Foreskin keratinocyte (primary cell): ENCODE measurements at places on chromosomes 7 and 10. TPM values are rescaled to one million over a fixed set of nuclear protein-coding genes. Genes with fewer than 3 reads are reported as not detected.

CNPY1 gene
- not detected in 2 replicates for polyA plus RNA-seq

DNA sequence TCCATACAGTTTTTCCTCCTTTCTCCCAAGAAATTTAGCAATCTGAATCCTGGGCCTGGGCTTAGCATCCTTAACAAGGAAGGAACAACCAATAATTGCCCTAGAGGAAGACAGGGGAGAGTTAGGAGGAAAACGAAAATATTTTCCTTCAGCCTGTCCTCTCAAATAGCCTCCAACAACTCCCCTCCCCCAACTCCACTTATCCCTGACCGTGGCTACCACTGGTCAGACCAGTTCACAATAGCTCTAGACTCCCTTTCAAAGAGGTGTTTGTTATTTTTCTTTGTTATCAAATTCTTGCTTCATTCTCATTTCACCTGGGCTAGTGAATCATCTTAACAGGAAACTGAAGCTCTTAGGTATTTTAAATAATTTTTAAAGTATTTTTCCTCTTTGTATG, 114.1 kb downstream of the CPED1 start:
- DNase-seq: peak; percentile 29

GRCh38 chr10:63474488-63474887, 8.7 kb upstream of the JMJD1C start:
- DNase-seq: no peak

- DNase-seq: no peak
Measured at GRCh38 chr10:114911052-114911711, 26.8 kb upstream of the TRUB1 start.

SLC25A40 gene
- 3.4 and 4.5 TPM in 2 replicates for polyA plus RNA-seq

GRCh38 chr10:58157076-58157766, 110.5 kb downstream of the IPMK start:
- DNase-seq: peak; percentile 88

GRCh38 chr10:75487087-75487754, 55.8 kb downstream of the LRMDA start:
- no peak for DNase-seq

CCL24 gene
- polyA plus RNA-seq: not detected in 2 replicates

DNA sequence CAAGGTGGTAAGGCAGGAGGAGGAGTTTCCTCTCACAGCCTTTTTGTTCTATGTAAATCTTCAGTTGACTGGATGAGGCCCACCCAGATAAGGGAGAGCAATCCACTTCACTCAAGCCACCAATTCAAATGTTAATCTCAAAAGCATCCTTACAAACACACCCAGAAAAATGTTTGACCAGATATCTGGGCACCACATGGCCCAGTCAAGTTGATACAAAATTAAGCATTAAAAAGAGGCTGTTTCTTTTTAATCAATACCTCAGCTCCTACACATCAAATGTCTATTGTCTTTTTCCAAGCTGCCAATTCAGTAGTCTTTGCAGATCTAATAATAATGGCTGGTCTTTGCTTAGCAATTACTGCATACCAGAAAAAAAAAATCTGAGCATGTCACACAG, 18.0 kb upstream of the LYZL1 start:
- no peak for DNase-seq

IFIT1B gene
- polyA plus RNA-seq: not detected in 2 replicates

GRCh38 chr10:81177651-81178244, 640.0 kb downstream of the SH2D4B start:
- DNase-seq: no peak

DNA sequence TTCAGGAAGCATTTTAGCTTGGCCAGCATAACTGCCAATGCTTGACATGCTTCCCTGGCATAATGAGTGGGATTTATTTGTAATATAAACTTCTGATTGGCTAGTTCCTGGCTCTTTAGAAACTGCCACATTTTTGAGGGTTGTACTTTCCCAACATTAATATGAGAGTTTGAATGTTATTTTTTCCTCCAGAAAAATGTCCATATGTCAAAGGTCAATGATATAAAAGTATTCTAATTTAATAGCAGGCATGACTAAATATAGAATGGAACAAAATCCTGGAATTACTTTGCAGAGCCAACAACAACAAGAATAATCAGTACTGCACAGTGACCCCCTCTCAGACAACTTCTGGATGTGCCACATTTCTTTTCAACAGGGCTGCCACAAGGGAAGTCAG, 352.6 kb downstream of the PRPF18 start:
- no peak for DNase-seq

GRCh38 chr7:84923348-84923747, 263.5 kb downstream of the SEMA3D start:
- DNase-seq: no peak

DNA sequence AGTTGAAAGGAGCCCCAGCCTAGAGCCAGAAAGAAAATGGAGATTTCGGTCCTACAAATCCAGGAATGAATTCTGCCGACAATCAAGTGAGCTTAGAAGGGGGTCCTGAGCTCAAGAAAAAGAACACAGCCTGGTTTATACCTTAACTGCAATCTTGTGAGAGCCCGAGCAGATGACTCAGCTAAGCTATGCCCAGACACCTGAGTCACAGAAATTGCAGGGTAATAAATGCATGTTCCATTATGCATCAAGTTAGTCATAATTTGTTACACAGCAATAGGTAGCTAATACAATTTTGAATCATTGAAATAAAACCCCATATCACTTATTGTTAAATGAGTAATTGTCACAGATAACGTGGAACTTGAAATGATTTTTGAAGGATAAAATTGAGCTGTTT, 111.8 kb upstream of the FOXP2 start:
- peak; percentile 44 for DNase-seq

SFXN2 gene
- 6.7 and 8.2 TPM in 2 replicates for polyA plus RNA-seq

GRCh38 chr10:118007773-118008172, 39.0 kb downstream of the RAB11FIP2 start:
- no peak for DNase-seq

RBP3 gene
- not detected in 2 replicates for polyA plus RNA-seq

- no peak for DNase-seq
Measured at GRCh38 chr10:11586170-11586569, 25.3 kb downstream of the USP6NL start.

DNA sequence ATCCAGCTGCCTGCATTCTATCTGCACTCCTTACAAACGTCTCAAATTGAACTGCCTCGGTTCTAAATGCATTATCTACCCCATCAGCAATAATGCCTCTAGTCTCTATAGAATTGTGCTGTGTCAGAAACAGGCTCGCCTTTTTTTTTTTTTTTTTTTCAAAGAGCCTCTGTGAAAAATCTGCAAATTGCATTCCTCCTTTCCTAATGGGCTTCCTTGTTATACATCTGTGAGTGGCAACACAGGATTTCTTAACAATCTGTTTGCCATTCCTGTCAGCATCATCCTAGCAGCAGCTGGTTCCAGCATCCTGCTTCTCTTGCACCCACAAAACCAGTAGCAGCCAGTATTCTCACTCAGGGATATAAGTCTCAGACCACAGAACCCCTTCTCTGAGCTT, 413.5 kb upstream of the SEMA3D start:
- DNase-seq: no peak

GRCh38 chr10:60877777-60878120, 66.2 kb downstream of the RHOBTB1 start:
- DNase-seq: no peak

- DNase-seq: peak; percentile 29
Measured at GRCh38 chr10:45374350-45375052, 485 bp downstream of the ALOX5 start.

GRCh38 chr7:127525866-127526480, 59.4 kb downstream of the GCC1 start:
- DNase-seq: no peak

DNA sequence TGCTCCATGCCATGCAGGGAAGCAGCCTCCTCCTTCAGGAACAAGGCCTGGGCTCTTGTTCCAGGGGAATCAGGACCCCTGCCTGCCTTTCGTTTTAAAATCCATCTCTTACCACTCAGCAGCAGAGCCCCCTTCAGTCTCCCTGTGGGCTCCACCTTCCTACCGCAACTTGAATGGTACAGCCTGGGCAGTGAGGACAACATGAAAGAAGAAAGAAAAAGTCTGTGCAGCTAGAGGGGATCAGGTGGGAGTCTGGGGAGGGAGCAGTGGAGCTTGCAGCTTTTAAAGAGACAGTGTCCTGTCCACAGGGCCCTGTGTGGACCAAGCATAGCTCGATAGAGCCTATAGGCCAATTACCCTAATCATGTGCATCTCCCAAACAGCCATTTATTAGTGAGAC, 3.7 kb downstream of the PLXNA4 start:
- no peak for DNase-seq

DNA sequence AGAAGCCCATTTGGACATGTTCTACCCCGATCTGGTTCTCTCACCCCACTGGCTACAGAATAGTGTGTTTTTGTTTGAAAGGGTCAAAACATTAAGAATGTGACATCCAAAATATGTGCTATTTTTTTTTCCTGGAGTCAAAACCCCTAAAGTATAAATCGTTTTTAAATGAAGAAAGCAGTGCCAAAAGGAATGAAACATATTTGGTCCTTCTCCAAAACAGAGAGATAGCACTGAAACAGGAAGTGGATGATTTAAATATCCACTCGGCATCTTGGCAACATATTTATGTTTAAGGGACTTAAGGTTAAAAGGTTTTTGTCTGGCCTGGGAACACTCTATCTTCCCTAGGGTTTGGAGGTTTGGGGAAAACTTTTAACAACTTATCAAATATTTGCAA, 32.3 kb downstream of the CALD1 start:
- DNase-seq: no peak

OIT3 gene
- polyA plus RNA-seq: not detected in 2 replicates

HOXA7 gene
- polyA plus RNA-seq: 14.5 and 15.6 TPM in 2 replicates

OR6B1 gene
- polyA plus RNA-seq: not detected in 2 replicates

DNA sequence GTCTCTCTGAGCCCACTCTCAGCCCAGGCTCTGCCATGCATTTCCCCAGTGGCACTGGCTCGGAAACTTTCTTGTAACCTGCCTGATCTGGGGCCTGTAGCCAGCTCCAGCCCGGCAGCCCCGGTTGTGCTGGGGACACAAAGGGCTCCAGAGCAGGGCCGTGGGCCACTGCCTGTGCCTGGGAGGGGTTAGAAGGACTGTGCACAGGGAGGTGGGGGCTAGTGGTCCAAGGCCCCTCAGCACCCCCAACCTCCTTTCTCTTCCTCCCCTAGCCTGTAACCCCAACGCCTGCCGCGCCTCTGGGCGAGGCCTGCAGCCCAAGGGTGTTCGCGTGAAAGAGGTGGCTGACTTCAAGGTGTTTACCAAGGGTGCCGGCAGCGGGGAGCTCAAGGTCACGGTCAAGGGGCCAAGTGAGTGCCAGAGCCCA, 9.6 kb downstream of the FLNC start:
- no peak for DNase-seq

DDX50 gene
- 22.8 and 26.5 TPM in 2 replicates for polyA plus RNA-seq

- DNase-seq: peak; percentile 40
Measured at GRCh38 chr7:94395141-94396036, 694 bp downstream of the COL1A2 start.

GRCh38 chr7:30870821-30871518, 40.7 kb upstream of the AQP1 start:
- DNase-seq: no peak

DNA sequence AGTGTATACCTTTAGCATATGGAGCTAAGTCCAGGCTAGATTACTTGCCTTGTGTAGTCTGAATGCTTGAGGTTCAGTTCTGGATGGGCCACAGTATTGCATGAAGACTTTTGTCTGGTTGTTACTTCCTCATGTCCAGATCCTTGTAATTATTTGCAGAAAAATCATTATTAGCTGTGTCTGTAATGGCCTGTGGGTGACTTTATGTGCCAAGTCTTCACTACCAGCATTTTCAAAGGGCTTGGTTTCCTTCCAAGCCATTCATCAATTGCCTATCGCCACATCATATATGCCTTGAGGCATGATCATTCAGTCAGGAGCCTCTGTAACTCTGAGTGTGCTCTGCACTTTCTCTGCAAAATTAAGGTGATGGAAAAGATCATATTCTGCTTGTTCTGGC, 13.8 kb upstream of the HDAC9 start:
- DNase-seq: no peak

DNA sequence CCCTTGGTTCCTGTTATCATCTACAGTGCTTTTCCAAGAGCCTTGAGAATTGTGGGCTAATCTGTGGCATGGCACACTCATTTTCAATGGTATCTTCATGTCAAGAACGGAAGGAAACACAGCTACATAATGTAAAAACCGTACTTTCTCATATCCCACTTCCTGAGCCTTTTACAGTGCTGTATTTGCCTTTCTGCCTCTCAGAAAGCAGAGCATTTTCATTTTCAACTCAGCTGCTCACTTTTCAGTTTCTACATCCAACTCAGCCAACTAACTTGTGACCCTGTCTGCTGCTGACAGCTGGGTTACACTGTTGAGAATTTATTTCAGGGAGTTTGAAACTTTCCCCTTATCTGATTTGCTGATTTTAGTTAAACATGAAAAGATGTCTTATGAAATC, 875.8 kb upstream of the KCND2 start:
- no peak for DNase-seq

GRCh38 chr10:44422153-44422552, 37.3 kb upstream of the CXCL12 start:
- no peak for DNase-seq

GRCh38 chr10:11437391-11438142, 173.9 kb downstream of the USP6NL start:
- DNase-seq: no peak

TUBB8 gene
- not detected in 2 replicates for polyA plus RNA-seq

- no peak for DNase-seq
Measured at GRCh38 chr7:4270941-4271715, 411.0 kb upstream of the FOXK1 start.

BTBD16 gene
- 0.55 and 0.68 TPM in 2 replicates for polyA plus RNA-seq

- DNase-seq: peak; percentile 64
Measured at GRCh38 chr7:114414156-114415063, at the start of gene FOXP2. Gene FOXP2 (plus strand): TSS chr7:114414815. CDS start chr7:114426512, 11,697 bp downstream.

GRCh38 chr7:150415161-150416153, 35.0 kb upstream of the GIMAP8 start:
- DNase-seq: no peak

TCERG1L gene
- not detected in 2 replicates for polyA plus RNA-seq

SLC16A12 gene
- 0.04 and 0.07 TPM in 2 replicates for polyA plus RNA-seq

- no peak for DNase-seq
Measured at GRCh38 chr10:75682649-75683557, 251.5 kb downstream of the LRMDA start.

GRCh38 chr10:11866199-11866925, 43.2 kb downstream of the PROSER2 start:
- DNase-seq: no peak

GRCh38 chr10:56662765-56663447, 301.8 kb upstream of the ZWINT start:
- DNase-seq: no peak

DNA sequence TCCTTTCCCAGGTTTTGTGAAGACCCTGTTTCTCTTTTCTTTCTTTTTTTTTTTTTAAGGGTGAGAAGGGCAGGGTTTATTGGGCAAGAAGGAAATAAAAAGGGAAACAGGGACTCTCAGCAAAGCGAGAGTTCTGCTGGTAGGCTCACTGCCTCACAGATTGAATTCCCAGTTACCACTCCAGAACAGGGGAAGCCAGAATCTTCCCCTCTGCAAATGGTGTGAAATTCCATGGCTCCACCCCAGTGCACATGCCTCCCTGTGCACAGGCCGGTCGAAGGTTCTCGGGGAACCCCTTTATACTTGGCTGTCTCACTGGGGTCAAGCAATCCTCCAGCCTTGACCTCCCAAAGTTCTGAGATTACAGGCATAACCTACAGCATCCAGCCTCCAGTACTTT, 10.5 kb upstream of the GUSB start:
- DNase-seq: no peak
